ENCODE measurements at places on chromosomes 7 and 10. TPM values are rescaled to one million over a fixed set of nuclear protein-coding genes. Genes with fewer than 3 reads are reported as not detected.

The VPS37D gene
- 1.1 TPM for total RNA-seq

The GRID2IP gene
- not detected for total RNA-seq

The COL1A2 gene
- total RNA-seq = 86.4 TPM

The ERVW-1 gene
- not detected for total RNA-seq

The TMEM72 gene
- total RNA-seq = 0.53 TPM

The TRPV5 gene
- total RNA-seq = not detected

The DENND2A gene
- 4.6 TPM for total RNA-seq

The ANKRD2 gene
- not detected for total RNA-seq

The ITIH5 gene
- total RNA-seq = 29.7 TPM

The BTBD16 gene
- total RNA-seq = not detected

Data from Peyer's patch (tissue), 4 donors.